OCI-LY7 (cell line): ENCODE measurements at places on chromosomes 16 and 17.

- no peak for DNase-seq
These were observed 2.0 kb downstream of the ZDHHC1 start for GRCh38 chr16:67413978-67414911.

DNA sequence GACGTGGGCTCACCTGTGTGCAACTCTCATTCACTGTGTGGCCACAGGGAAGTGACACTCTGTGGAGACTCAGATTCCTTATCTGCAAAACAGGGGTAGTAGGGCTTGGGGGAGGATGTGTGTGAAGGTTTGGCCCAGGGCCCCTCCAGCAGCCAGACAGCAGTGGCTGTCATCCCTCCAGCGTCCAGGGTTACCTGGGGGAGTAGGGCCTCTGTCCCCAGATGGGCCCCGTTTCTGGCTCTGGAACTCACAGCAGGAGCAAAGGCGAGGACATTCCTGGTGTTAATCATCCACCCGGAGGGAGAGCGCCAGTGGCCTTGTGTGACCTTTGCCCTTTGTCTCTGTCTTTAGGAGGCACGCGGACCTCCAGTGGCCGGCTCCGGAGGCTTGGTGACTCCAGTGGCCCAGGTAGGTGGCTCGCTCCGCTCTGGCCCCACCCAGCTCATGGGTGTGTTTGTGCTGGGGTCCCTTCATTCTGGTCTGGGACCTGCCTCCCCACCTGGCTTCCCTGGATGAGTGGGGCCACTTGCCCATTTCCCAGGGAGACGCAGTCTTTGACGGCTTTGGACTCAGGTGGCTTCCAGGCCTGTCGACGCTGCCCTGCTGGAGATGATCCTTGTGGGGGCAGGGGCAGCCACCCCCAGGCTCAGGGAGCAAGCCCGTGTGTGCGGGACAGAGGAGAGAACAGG, 166.2 kb downstream of the SEC14L1 start:
- no peak for DNase-seq

GRCh38 chr16:31133046-31133501, 2.5 kb downstream of the PRSS8 start:
- no peak for DNase-seq

- DNase-seq: peak; percentile 87
These were observed 787 bp downstream of the CTCF start for GRCh38 chr16:67562918-67563707.

DNA sequence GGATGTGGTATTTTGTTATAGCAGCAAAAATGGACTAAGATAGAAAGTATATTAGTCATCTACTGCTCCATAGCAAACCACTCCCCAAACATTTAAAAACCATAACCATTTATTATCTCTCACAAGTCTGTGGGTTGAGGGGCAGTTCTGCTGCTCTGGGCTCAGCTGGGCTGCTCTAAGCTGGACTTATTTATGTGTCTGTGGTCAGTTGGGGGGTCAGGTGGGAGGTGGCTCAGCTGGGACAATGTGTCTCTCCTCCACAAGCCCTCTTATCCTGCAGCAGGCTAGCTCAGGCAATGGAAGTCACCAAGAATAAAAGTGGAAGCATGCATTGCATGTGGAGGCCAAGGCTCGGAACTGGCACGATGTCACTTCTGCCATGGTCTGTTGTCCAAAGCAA, 226.1 kb upstream of the N4BP1 start:
- no peak for DNase-seq

DNA sequence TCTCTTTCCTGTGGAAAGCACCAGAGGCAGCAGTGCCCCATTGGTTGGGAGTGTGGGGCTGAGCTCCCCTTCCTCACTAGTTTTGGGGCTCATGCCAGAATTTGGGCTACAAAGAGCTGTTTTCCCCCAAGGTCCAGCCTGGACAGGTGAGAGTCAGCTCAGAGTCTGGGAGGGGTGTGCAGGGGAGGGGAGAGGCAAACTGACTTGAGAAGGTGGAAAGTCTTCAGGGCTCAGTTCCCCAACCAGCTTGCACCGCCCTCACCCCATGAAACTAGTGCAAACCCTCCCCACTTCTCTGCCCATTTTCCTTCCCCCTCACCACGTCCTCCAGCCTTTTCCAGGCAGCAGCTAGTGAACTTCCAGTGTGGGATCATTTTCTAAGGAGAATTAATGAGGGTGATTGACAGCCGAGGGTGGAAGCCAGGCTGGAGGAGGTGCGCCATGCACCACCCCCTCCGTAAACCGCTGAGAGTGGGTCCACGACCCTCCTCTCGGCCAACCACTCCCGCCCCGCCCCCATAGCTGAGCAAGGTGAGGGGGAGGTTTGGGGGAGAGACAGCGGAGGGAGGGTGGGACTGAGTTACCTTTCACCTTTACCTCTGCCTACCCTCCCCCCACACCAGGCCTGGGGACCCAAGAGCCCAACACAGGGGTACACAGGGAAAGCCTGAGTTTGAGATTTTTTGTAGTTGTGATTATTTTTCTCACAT, 6.2 kb upstream of the DLX4 start:
- DNase-seq: no peak

DNA sequence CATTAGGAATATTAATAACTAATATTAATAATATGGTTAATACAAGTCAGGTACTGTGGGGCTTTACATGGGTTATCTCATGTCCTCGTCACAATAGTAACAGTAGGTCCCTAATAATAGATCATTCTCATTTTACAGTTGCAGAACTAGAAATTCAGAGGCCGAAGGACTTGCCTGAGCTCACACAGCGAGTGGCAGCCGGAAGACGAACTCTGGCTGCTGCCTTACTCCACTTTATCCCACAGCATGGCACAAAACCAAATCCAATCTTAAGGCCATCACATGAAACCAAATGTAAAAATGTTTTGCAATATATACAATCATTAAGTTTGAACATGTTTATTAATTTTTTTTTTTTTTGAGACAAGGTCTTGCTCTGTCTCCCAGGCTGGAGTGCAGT, 13.6 kb downstream of the GNA13 start:
- peak; percentile 62 for DNase-seq

- DNase-seq: no peak
These were observed 163.6 kb downstream of the SHISA6 start for GRCh38 chr17:11404431-11405276.

DNA sequence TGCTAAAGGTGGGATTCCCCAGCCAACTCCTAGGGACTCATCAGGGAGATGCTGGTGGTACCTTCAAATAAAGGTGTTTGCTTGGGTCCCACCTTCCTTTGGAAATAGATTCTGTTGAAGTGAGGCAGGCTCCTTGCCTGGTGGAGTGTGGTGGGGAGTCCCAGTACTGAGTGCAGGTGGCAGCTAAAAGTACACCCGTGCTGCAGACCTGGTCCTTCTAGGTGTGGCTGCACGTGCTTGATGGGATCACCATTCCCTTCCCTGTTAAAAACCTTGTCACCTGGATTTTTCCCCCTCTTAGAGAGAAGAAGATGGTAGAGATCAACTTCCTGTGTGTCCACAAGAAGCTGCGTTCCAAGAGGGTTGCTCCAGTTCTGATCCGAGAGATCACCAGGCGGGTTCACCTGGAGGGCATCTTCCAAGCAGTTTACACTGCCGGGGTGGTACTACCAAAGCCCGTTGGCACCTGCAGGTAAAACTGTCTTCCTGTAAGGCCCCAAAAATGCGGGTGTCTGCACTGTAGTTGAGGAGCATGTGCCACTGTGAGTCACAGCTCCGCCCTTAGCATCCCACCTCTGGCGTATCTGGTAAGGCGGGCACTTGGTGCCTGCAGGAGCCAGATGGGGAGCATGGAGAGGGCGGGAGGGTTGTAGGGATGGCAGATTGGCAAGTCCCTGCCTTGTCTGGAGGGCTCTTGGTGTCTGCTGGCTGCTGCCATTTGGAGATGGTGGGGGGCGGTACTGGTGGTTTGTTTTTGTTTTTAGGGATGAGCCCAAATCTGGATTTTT, 34.0 kb downstream of the PLCD3 start:
- no peak for DNase-seq

GRCh38 chr16:5895137-5895536, 797.5 kb upstream of the EEF2KMT start:
- DNase-seq: no peak

GRCh38 chr17:41639492-41640473, 15.4 kb upstream of the KRT17 start:
- DNase-seq: no peak

GRCh38 chr16:89099905-89100304, 6.3 kb downstream of the ACSF3 start:
- peak; percentile 28 for DNase-seq

GRCh38 chr17:7656958-7657609, 6.4 kb downstream of the ATP1B2 start:
- no peak for DNase-seq

DNA sequence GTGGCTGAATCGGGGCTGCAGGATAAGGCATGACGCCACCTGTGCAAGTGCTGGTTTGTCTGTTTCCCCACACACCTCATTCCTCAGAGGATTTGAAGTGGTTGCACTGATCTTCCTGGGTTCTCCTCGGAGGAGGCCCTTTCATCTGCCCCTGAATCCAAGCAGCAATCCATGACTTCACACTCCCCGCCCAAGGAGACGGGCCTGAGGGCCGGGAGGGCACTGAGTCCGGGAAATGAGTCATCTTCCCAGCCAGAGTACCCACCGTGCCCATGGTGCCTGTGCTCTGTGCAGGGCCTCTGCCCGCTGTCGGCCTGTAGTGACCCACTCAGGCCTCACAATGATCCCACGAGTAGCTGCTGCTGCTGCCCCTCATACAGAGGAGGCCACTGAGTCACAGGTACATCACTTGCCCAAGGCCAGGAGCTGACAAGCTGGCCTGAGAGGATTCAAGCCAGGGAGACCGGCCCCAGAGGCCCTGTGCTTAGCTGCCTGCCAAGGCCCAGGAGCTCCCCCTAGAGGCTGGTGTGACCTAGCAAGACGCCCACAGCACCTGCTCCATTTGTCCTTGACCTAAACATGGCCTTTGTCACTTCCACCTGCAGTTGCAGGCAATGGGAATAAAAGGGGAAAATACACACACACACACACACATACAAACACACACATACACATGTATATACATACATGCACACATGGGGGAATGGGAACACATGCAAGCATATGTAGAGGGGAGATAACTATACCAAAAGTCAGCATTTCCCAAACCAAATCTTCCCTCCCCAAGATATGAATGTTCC, 240.0 kb downstream of the C16orf95 start:
- DNase-seq: peak; percentile 91

DNA sequence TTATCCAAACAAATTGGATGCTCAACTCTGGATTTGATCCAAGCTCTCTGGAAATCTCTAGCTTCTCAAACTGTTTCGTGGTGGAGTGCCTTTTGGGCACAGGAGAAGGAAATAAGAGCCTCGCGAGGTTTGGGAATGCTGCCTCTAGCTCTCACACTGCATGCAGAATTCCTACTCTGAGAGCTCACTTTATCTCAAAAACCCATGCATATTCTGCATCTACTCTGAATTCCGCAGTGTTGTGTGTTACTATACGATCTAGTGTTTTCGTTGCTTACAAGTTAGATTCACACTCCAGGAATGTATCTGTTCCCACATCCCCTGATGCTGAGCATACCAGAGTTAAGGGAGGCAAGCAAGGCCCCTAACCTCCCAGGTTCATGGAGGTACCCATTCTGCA, 462.7 kb downstream of the WWOX start:
- DNase-seq: no peak

- DNase-seq: no peak
These were observed 11.7 kb downstream of the ZG16B start for GRCh38 chr16:2841606-2842339.

- DNase-seq: no peak
These were observed 688.2 kb upstream of the SOX9 start for GRCh38 chr17:71432378-71433315.

- no peak for DNase-seq
These were observed 8.6 kb downstream of the ARHGAP17 start for GRCh38 chr16:25006504-25007056.

- no peak for DNase-seq
These were observed 391.6 kb upstream of the ASIC2 start for GRCh38 chr17:33684735-33685134.

DNA sequence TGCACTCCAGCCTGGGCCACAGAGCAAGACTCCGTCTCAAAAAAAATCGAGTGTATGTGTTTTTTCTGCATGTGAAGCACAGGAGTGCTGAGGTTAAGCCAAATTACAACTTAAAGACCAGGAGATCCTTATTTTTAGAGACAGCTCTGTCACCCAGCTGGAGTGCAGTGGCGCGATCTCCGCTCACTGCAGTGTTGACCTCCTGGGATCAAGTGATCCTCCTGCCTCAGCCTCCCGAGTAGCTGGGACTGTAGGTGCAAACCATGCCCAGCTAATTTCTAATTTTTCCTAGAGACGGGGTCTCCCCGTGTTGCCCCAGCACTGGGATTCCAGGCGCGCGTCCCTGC, 7.5 kb upstream of the PPP1R27 start:
- no peak for DNase-seq

DNA sequence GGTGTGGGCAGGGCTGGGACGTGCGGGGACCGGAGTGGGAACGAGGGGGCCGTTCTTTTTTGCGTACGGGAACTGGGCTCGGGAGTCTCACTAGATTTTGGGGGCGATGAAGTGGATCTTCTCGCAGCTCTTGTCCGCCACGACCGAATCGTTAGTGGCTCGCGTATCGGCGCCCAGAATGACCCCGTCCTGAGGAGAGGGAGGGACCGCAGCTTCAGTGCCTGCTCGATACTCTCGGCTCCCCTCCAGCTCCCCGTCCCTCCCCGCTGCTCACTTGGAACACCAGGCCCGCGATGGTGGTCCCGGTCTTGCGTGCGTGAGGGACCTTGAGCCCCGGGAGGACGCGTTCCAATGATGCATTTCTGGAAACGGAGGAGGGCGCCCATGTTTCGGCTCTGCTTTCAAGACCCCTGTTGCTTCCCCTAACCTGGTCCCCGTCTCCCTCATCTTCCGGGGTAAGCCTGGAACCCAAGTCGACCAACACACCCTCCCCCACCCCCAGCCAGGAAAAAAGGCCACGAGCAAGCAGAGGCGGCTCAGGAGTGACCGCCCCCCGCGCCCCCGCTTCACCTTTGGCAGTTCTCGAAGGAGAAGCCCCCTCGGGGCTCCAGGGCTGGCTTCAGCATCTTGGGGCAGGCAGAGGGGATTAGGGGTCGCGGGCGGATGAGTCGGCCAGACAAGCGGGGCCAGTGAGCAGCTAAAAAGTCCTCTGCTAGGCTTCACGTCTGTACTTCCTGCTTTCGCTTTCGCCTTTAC, at the start of gene PSMB10:
PSMB10 (minus strand) TSS at position 727 of the 756 bp plus-strand sequence; CDS start at position 626, 101 bp downstream.
- DNase-seq: peak; percentile 68

DNA sequence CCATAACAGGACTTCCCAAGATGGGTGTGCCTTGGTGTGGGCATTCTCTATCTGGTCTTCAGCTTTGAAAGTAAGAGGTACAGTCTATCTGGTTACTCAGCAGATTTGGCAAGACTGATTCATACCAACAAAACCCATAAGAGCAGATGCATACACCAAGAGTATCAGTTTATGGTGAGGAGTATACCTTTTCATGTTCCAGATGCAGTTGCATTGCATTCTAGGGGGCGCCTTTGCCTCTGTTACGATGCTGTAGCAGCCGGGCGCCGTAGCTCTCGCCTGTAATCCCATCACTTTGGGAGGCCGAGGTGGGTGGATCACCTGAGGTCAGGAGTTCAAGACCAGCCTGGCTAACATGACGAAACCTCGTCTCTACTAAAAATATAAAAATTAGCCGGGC, 31.1 kb upstream of the CARMIL2 start:
- peak; percentile 8 for DNase-seq

GRCh38 chr16:8774208-8774607, 23.2 kb downstream of the TMEM186 start:
- DNase-seq: no peak

GRCh38 chr16:49620158-49620868, 235.6 kb downstream of the ZNF423 start:
- no peak for DNase-seq

- peak; percentile 72 for DNase-seq
These were observed 40.5 kb upstream of the ATP2A3 start for GRCh38 chr17:4004517-4005295.

GRCh38 chr16:76190480-76190879, 86.7 kb upstream of the CNTNAP4 start:
- no peak for DNase-seq
